ENCODE measurements at places on chromosomes 3 and 15.

GRCh38 chr3:160851629-160852210, 95.7 kb downstream of the PPM1L start:
- no peak for DNase-seq

DNA sequence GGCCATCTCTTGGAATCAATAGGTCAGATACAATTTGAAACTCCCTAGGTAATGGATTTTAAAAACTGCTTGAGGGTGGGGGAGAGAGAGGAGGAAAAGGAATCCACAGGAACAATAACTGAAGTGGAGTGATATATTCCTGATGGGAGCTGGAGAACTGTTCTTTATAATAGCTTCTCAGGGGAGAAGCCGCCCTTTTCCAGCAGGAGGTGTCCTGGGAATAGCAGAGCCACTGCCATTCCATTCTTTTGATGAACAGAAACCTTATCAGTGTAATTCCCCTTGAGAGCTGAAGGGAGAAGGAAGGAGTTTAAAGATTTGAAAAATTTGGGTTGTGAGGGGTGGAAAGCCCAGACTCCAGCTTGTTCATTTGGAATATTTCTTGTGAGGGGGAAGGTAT, 504.9 kb upstream of the DPH6 start:
- no peak for DNase-seq

GRCh38 chr3:13718436-13718835, 161.4 kb downstream of the WNT7A start:
- no peak for DNase-seq

DNA sequence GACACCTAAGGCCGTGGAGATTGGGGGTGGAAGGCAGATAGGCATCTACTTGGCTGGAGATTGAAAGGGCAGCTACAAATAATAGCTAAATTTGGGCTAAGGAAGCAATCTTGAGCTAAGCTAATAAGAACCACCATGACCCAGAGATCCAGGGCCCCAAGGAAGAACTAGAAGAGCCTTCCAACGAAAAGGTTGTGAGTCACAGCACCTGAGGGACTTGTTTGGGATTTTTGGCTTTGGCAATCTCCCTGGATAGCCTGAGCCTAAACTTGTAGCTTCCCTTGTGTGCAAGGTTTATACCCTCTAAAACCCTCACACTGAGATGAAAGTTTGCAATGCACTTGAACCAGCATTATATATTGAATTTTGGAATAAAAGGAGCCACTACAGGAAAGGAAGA, 364.0 kb upstream of the IL12A start:
- no peak for DNase-seq

DNA sequence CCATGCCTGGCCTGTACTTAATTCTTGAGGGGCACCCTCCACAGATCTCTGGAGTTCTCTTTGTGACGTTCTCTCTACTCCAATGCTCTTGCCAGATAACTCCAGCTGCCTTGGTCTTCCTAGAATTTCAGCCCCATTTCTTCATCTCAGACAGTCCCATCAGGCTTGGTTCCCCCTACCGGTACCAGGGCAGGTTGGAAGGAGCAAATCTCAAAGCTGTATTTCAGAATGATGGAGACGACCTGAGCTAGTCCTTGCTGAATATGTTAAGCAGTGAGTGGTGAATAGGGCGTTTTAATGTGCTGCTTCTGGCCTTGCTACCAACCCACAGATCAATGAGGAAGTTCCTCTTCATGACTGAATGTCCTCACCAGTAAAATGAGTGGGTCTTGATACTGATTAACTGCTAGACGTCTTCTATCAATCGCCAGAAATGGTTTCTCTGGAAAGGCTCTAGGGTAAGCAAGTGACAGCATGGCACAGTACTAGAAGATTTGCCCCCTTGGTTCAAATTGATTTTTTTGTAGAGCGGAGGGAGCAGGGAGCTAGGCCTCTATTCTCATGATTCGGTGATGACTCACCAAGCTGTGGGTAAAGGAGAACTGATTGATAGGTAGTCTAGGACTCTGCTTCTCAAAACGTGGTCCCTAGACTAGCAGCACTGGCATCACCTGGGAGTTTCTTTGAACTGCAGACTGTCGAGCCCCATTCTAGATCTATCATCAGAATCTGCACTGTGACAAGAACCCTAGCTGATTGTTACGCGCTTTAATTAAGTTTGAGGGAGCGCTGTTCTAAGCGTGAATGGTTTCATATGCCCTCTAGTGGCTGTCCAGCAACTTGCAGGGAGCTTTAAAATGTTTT, 67.8 kb downstream of the UBP1 start:
- DNase-seq: peak; percentile 77

GRCh38 chr3:138389841-138390581, 41.6 kb downstream of the MRAS start:
- no peak for DNase-seq

- no peak for DNase-seq
Measured at GRCh38 chr15:93948726-93949125, 282.6 kb upstream of the MCTP2 start.

GRCh38 chr3:100141586-100141985, 27.3 kb upstream of the FILIP1L start:
- no peak for DNase-seq
